ENCODE measurements at places on chromosomes 6 and 20.

GRCh38 chr6:38216451-38216850 lies 396.9 kb downstream of the ZFAND3 start:
- no peak for DNase-seq

GRCh38 chr20:60507087-60507694 lies 549.0 kb downstream of the CDH26 start:
- no peak for DNase-seq

GRCh38 chr20:40930561-40930960 lies 98.1 kb upstream of the TOP1 start:
- peak; percentile 4 for DNase-seq

DNA sequence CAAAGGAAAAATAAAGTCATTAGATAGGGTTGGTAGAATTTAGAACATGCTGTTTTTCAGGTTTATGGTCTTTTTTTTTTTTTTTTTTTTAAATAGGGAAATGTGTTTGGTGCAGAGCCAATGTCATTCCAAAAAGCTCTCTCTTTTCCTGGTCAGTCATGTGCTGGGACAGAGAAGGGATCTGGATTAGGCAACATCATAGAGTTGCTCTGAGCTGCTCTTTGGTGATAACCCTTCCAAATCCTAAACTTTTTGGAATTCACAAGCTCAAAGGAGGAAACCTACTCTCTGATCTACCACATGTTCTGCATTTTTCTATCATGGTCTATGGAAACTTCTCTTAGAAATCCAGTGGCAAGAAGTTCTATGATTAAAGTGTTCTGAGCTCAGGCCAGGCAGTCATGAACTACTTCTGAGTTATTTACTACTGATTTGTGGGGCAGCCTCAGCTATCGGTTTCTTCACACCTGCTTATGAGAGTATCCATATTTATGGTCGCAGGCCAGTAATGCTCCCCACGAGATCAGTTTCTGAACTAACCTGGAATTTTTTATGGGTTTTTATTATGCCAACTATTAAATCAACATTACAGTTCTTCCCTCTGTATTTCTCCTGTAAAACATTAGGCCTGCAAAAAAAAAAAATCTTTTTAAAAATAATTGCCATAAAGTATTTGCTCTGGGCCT lies 4.8 kb downstream of the EDN1 start:
- peak; percentile 13 for DNase-seq

DNA sequence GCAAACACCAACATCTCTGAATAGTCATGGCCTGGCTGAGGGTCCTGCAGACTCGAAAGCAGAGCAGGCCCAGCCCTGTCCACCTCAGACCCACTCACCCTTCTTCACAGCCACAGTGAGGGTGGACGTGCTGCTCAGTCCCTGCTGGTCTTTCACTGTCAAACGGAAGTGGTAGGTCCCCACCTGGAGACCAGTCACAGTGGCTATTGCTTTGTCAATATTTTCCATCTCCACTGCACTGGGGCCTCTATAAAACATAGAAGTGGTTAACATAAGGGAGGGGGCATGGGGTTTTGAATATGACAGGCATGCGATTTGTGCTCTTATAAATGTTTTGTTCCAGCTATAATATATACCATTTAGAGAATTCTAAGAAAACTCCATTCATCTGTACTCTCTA lies 73.9 kb downstream of the ALDH5A1 start:
- no peak for DNase-seq

DNA sequence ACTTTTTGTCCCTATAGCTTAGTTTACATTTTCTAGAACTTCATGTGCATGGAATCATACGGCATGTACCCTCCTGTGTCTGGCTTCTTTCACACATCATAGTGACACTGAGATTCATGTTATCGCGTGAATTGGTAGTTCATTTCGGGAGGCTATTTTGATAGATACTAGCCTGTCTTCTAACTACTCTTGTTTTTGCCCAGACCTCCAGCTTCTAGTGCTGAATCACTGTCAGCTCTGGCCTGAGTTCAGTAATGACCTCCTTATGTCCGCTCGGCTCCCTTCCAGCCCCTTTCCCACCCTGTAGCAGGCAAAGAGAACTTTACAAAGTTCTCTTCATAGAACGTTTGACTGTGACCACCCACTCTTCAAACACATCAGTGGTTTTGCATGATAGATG lies 14.1 kb downstream of the MYBL2 start:
- no peak for DNase-seq

DNA sequence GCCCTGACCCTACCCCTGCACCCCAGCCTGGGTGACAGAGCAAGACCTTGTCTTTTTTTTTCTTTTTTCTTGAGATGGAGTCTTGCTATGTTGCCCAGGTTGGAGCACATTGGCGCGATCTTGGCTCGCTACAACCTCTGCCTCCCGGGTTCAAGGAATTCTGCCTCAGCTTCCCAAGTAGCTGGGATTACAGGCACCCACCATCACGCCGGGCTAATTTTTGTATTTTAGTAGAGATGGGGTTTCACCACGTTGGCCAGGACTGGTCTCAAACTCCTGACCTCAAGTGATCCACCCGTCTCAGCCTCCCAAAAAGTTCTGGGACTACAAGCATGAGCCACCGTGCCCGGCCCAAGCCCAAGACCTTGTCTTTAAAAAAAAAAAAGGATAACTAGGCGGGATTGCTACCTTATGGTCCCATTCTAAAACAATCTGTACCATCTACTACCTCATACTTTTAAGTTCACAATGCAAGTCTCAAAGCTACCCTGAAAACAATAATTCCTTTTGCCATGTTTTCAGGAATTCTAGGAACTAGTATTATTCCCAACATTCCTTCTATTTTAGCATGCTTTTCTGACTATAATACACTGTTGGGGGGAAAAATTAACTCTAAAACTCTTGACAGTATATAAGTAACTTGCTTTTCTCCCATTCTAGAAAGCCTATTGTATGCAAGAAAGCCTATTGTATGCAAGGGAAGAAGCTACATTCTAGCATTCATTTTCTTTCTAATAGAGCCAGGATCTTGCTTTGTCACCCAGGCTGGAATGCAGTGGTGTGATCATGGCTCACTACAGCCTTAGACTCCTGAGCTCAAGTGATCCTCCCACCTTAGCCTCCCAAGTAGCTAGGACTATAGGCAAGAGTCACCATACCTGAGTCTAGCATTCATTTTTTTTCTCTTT lies 6.6 kb downstream of the TUBB start:
- DNase-seq = peak; percentile 52

- no peak for DNase-seq
Observed at GRCh38 chr6:78253618-78254017, 600.8 kb downstream of the MEI4 start.

- peak; percentile 67 for DNase-seq
Observed at GRCh38 chr6:165218829-165219228, 90.6 kb downstream of the C6orf118 start.

DNA sequence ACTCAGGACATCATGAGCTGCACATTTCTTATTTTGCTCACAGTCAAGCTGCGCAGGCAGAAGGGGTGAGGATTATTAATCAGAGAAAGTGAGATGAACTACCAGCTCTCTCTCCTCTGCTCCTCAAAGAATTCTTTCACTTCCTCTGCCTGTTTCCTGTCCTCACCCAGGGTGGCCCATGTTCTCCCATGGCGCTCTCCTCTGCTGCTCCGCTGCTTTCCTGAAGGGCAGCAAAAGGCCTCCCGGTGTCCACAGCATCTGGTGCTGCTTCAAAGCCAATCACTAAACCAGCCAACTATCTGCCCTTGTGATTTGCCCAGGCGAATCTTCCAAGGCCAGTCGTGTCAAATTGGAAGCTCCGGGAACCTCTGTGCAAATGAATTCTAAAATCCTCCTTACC lies 324.2 kb downstream of the TPBG start:
- DNase-seq = no peak

- DNase-seq = no peak
Observed at GRCh38 chr20:50214226-50215024, 23.8 kb downstream of the CEBPB start.

- DNase-seq = peak; percentile 39
Observed at GRCh38 chr20:63955281-63955826, 862 bp downstream of the UCKL1 start.

DNA sequence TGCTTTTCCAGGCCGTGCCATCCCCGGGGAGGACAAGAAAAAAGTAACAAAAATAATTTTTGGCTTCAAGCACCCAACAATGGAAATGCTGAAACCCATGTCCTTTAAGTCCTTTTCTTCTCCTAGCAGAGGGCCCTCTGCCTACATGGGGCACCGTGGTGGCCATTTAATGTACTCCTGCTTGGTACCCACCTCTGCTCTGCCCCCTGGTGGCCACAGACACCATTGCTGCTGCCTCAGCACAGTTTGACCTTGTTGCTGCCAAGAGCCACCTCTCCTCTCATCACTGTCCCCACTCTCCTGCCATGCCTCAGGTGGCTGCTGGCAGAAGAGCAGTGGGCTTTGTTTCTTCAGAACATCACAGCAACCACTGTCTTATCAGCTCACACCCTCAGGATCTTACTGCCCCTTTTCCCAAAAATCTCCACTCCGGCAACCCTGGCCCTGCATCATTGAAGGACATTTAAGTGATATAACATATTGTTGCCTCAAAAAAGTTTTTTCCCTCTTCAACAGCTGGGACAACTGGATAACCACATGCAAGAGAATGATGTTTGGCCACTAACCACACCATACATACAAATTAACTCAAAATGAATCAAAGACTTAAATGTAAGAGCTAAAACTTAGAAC lies 12.9 kb upstream of the ARMC2 start:
- peak; percentile 71 for DNase-seq

- DNase-seq = no peak
Observed at GRCh38 chr6:7719364-7719850, 6.5 kb upstream of the BMP6 start.

DNA sequence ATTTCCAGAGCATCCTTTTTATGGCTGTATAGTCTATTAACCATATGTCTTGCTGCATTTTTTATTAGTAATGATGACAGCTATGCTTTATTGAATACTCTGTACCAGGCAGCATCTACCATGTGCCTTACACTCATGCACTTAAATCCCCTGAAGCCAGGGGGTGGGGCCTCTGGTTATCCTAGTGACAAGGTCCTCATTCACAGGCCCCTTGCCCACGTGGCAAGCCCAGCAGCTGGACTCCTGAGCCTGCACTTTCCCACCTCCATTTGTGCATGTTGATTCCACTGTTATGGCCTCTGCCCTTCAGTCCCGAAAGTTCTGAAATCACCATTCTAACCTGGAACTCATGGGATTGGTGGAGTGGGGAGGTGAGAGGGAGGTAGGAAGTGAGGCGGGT lies 22.3 kb downstream of the ACTR5 start:
- DNase-seq = no peak

- DNase-seq = peak; percentile 91
Observed at GRCh38 chr6:40962241-40962640, 76.8 kb downstream of the UNC5CL start.

DNA sequence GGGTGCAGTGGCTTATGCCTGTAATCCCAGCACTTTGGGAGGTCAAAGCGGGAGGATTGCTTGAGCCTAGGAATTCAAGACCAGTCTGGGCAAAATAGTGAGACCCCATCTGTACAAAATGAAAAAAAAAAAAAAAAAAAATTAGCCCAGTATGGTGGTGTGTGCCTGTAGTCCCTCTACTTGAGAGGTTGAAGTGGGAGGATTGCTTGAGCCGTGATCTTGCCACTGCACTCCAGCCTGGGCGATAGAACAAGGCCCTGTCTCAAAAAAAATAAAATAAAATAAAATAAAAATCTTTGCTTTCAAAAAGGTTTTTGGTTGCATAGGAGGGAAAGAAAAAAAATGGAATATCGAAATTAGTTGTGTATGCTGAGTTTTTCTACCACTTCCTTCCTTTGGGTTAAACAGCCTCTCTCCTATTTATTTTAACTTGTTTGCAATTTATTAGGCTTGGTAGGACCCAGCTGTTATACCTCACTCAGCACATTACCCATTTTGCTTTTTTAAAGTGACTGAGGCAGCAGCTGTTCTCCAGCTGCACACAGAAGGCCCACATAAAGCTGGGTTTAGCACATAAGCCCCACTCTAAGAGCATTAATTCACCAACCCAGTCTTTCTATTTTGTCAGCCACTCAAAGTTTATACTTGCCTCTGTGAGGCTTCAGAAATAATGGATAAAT lies 152.3 kb downstream of the ZFAND3 start:
- no peak for DNase-seq

DNA sequence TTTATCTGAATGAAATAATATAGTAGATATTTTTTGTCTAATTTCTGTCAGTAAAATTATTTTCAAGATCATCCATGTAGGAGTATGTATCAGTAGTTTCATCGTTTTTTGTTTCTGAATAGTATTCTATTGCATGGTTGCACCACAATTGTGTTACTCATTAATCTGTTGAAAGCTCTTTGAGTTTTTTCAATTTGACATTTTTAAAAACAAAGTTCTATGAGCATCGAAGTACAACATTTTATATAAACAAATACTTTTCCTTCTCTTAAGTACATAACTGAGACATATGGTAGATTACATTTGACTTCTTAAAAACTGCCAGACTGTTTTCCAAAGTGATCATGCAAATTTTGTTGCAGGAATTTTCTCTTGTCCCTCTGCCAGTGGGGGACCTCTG lies 1113.1 kb upstream of the CITED2 start:
- DNase-seq = no peak

- DNase-seq = no peak
Observed at GRCh38 chr6:515267-515666, 123.7 kb downstream of the IRF4 start.

DNA sequence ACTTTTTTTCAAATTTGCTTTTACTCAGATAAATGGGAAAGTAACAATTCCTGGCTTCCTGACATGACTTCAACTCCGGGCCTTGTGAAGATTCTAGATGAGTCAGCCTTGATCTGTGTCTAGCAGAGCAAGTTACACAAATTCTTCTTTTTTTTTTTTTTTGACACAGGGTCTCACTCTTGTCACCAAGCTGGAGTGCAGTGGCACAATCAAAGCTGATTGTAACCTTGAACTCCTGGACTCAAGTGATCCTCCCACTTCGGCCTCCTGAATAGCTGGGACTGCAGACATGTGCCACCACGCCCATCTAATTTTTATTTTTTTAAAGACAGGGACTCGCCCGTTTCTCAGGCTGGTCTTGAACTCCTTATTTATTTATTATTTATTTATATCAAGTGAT lies 7.3 kb upstream of the ARHGAP18 start:
- DNase-seq = peak; percentile 67

- DNase-seq = no peak
Observed at GRCh38 chr20:62898093-62898964, 28.0 kb downstream of the DIDO1 start.

- no peak for DNase-seq
Observed at GRCh38 chr6:4018924-4019236, 60.1 kb downstream of the FAM217A start.

GRCh38 chr20:540391-541201 lies 3.0 kb downstream of the CSNK2A1 start:
- DNase-seq = no peak

DNA sequence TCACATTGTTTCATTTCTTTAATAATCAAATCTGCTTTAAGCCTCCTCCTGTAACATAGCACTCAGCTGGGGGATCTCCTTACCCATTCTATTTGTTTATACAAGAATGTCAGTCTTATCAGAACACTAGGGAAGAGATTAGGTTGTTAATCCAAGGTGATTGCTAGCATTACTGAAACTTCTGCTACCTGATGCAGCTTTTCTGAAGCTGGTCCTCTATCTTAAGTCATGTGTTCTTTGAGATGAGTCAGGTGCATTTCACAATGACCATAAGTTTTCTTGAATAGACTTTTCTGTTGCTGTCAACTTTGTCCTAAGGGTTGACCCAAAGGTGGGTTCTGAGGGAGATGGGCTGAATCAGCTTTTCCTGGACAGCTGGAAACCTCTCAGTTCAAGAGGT lies 60.7 kb upstream of the SYNCRIP start:
- no peak for DNase-seq

GRCh38 chr6:169984181-169985120 lies 233.0 kb downstream of the ERMARD start:
- DNase-seq = no peak

GRCh38 chr6:15773806-15774410 lies 111.1 kb upstream of the DTNBP1 start:
- DNase-seq = no peak

Data from fibroblast of skin of back (primary cell).